ENCODE measurements at places on chromosomes 6 and 20.

DNA sequence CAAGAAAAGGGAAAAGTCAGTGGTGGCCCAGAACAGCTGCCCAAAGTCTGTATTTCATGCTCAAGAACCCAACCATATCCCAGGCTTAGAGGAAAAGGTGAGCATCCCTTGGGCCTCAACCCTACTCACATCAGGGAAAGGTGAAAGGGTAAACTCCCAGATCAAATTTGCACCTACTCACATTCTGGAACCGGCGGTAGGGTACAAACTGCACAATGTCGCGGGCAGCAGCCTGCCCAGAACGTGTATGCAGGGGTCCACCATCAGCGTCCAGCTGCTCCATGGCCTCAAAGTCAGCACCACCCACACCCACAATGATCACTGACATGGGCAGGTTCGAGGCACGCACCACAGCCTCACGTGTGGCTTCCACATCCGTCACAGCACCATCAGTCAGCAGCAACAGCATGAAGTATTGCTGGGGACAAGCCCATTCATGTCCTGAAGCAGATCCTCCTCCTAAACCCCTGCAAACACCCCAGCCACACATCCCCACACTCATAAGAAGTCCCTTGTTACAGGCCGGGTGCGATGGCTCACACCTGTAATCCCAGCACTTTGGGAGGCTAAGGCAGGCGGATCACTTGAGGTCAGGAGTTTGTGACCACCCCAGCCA lies 10.9 kb downstream of the SPAG4 start:
- DNase-seq, result no peak

DNA sequence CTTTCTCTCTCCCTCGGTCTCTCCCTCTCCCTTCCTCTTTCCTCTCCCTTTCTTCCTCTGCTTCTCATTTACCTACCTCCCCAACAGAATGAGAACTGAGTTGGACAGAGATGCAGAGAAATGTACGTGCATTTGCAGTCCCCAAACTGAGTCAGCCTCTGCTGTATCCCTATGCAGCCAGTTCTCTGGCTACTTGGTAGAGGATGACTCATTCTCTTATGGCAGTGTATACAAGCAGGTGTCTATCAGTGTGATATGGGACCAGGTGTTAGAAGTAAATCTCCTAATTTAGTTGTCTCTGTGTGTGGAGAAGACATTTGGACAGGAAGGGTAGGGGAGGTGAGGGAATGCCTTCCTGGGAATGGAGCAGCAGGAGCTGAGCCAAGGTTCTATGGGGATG lies 470.8 kb downstream of the CD109 start:
- no peak for DNase-seq

DNA sequence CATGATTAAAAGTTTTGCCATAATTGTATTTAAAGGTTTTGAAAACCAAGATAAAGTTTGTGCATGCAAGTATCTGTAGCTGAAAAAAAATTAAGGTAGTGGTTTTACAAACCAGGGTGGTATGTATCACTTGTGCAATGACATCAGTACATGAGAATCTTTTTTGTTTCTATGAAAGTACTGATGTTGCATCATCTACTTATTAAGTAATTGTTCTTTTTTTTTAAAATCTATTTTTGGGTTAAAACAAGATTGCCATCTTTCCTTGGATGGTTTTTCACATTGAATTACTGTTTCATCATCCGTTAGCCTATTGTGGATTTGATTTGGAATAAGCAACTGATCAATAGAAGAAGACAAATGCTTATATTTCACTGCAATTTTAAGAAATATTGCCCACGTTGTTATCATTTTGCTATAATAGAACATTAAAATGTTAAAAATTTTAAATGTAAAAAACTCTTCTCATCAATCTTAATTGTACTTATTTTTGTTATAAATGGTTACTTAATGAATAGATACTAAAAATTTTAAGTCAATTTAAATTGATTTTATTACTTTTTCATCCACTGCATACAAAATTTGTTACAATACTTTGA lies 39.8 kb upstream of the TAGAP start:
- no peak for DNase-seq

- peak; percentile 68 for DNase-seq
Measured at GRCh38 chr20:22106308-22106938, 401.0 kb downstream of the PAX1 start.

- DNase-seq, result no peak
Measured at GRCh38 chr6:124867121-124867520, 95.1 kb upstream of the RNF217 start.

DNA sequence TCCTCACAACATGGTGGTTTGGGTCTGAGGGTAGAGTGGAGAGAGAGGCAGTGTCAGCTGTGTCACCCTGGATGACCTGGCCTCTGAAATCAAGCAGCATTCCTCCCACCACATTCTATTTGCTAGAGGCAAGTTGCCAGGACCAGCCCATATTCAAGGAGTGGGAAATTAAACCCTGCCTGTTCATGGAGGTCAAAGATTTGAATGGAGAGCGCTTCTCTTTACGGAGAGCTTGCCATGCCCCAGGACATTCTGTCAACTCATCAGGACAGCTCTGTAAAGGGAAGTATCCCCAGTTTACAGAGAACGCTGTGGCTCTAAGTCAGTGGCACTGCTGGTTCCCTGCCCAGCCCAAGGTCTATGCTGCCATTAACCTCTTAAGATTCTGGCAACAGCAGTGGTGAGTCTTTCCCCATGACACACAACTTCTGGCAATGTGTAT lies 90.0 kb upstream of the INSM1 start:
- DNase-seq, result no peak

- no peak for DNase-seq
Measured at GRCh38 chr6:39867592-39867991, 66.7 kb downstream of the MOCS1 start.

DNA sequence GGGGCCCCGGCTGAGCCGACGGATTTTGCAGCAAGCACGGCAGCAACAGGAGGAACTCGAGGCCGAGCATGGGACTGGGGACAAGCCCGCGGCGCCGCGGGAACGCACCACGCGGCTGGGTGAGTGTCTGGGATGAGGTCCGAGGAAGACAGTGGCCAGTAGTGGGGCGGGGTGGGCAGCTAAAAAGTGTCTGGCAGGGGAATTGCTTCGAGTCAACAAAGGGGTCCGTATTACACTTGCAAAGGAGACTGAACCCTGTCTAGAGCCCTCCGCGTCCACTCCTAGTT lies 356 bp downstream of the BYSL start:
- no peak for DNase-seq

DNA sequence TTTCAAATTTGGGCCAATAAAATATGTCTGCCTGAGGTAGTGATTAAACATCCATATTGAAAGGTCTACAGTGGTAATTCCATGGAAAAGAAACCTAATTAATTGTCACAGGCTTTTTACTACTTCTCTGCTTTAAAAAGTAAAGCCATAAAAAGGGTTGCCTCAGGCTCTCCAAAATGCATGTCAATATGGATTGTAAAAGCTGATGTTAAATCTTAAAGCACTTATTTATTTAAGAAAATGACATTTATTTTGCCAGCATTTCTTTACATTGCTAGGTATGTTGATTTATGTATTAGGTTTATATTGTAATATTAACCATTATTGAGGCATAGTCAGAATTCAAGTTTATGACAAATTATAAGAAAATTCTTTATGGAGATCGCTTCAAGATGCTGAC lies 133.2 kb downstream of the OPN5 start:
- DNase-seq, result no peak

DNA sequence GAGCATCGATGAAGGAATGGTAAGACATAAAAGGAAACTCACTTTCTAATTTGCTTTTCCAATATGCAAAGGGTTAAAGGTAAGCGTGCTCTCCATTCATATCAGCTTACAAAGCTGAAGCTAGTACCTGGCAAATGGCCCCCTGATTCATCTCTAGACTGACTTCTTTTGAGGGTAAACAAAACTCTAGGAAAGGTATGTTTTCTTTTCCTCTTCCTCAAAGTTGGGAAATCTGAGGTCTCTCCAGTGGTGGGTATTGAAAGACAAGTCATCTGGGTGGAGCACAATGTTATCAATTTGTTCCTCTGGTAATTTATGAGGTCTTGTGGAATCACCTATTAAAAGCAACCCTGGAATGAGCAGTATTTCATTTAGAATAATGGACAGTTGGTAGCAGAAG lies 7.9 kb upstream of the FBXO30 start:
- DNase-seq, result no peak

Measured in NCI-H1105 treated with DMSO at 0.1 percent for 48 hours (cell line).